ENCODE measurements at places on chromosomes 11 and 22.
A peak's percentile ranks its signal among the peaks of the same experiment; 100 is the strongest.

DNA sequence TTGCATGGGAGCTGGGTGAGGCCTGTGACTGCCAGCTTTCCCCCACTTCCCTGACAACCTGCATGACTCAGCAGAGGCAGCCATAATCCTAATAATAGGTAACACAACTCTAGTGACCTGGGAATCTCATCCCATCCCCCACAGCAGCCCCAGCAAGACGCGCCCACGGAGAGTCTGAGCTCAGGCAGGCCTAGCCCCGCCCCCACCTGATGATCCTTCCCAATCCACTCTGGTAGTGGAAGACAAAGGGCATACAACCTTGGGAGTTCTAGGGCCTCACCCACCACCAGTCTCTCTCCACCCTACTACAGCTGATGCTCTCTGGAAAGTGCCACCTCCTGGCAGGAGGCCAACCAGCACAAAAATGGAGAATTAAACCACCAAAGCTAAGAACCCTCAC is 60.3 kb downstream of the CWF19L2 start:
- DNase-seq = no peak

- no peak for DNase-seq
Observed at GRCh38 chr11:121198491-121198890, 94.1 kb upstream of the SC5D start.

GRCh38 chr11:61505640-61506155 is 2.9 kb upstream of the LRRC10B start:
- DNase-seq = no peak

GRCh38 chr11:91935120-91935519 is 289.5 kb upstream of the FAT3 start:
- DNase-seq = no peak

GRCh38 chr22:17269607-17270261 is 50.5 kb upstream of the ADA2 start:
- no peak for DNase-seq

DNA sequence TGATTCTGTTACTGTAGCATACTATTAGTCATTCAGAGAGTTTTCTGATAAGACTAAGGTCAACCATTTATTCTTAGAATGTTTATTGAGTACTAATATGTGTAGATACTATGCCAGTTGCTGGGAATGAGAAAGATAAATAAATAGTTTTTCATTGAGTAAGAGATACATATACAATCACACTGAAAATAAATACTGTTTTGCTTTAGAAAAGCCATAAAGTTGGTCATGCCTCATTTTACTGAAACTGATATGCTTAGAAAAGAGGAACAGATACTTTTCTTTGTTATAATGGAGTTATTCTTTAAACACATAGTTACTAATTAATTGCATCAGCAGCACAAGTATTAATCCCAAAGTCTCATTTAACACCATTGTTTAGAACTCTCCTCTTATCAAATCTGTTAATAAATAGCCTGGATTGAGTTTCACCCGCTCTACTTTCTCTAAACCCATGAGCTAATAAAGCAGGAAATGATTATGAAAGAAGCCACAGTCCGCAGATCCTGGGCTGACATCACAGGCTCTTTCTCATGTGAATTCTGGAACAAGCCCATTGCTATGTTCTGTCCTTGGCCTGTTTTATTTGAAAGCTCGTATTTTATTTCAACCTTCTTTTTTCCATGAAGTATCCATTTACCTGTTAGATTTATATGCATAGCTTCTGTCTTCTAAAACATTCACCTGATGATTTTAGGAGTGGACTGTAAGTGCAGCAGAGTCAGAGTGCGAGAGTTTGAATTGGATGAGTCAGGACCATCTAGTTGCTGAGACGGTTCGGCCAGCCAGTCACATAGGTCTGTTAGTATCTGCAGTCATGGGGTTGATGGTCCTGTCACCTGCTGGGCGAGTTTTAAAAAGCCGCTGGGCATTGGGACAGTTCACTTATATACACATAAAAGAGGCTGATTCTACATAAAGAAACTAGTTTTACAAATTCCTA is 35.5 kb downstream of the PIWIL4 start:
- peak; percentile 55 for DNase-seq

DNA sequence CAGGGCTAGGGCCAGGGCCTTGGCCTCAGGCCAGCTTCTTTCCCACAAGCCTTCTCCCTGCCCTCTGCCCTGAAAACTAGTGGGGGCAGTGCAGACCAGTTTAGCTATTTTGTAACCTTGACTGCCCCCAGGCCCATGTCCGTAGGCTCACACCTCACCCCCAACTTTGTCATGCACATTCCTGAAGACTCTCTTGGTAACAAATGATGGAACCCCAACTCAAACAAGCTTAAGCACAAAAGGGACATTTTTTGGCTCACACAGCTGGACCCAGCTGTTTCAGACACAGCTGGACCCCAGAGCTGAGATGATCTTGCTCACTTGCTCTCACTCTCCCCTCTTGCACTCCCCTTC is 46.6 kb downstream of the KCNQ1OT1 start:
- DNase-seq = no peak

DNA sequence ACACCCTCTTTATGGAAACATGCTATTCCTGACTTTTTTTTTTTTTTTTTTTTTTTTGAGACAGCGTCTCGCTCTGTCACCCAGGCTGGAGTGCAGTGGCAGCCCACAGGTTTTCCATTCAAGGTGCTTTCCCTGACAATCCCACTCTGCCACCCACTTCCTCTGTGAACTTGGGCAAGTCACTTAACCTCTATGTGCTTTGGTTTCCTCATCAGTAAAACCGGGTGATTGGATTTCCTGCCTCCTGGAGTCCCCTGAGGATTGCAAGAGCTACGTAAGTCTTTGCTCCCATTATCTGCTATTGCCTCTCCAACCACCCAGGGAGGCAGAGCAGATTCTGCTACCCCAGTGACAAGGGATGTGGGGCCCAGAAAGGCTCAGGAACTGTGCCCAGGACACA is 54.1 kb downstream of the CELSR1 start:
- DNase-seq = no peak

DNA sequence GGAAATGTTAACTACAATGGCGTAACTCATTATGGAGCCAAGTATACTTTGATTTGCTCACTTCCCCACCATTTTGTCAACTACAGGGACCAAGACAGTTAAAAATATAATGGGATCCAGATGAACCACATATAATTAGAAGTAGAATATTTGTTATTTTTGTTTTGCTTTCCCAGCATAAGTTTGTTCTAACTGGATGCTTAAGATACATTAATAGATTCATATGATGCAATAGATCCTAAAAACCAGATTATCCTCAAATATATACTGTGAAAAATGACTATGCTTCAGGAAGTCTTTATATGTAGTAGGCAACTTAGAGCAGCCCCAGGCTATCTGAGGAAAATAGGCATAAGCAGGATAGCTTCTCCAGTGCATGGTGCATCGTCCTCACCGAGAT is 38.3 kb downstream of the SESN3 start:
- DNase-seq = no peak

- DNase-seq = no peak
Observed at GRCh38 chr11:105297463-105297862, 157.9 kb upstream of the CARD18 start.
